Smooth muscle cell of the umbilical artery (primary cell): ENCODE measurements at places on chromosomes 11 and 22. TPM values are rescaled to one million over a fixed set of nuclear protein-coding genes. Genes with fewer than 3 reads are reported as not detected.

The MS4A6A gene
- not detected in 2 replicates for total RNA-seq

The CEND1 gene
- 0.89 and 1.8 TPM in 2 replicates for total RNA-seq

The MRGPRE gene
- total RNA-seq, result not detected in 2 replicates

The SULT4A1 gene
- total RNA-seq, result 0.30 and 1.1 TPM in 2 replicates

The ACRV1 gene
- total RNA-seq, result not detected in 2 replicates

The TCN1 gene
- not detected in 2 replicates for total RNA-seq

The ALDH3B1 gene
- 20.8 and 34.4 TPM in 2 replicates for total RNA-seq

The OR8B12 gene
- not detected in 2 replicates for total RNA-seq

The HPS4 gene
- 29.1 and 33.9 TPM in 2 replicates for total RNA-seq

The C11orf52 gene
- not detected in 2 replicates for total RNA-seq

The C11orf86 gene
- total RNA-seq, result 0.30 TPM in 1 of 2 replicates, not detected in the other

The ISX gene
- total RNA-seq, result not detected in 2 replicates

The CATSPER1 gene
- total RNA-seq, result not detected in 2 replicates

The CCDC188 gene
- total RNA-seq, result 0.30 TPM in 1 of 2 replicates, not detected in the other

The TUB gene
- total RNA-seq, result 3.1 and 5.3 TPM in 2 replicates

The PGA5 gene
- total RNA-seq, result not detected in 2 replicates

The KRTAP5-8 gene
- total RNA-seq, result not detected in 2 replicates
